GOT3 (cell line): ENCODE measurements at places on chromosomes 11 and 22.

- no peak for DNase-seq
Observed at GRCh38 chr11:102590276-102591049, 34.7 kb downstream of the MMP20 start.

DNA sequence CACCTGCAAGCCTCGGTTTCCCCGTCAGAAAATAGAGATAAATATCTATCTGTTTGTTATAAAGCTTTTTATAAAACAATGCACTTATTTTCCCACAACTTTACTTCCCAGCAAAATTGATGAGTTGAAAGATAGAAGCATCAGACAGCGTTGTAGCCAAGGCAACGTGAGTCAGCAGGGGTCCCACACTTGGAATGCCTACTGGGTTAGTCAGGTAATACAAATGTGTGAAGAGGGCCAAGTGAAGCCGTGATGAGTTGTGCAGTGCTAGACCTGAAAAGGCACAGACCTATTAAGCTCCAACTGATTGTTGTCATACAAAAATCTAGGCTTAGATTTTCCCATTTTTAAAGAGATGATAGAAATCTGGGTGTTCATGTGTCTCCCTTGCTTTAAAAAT is 118.7 kb downstream of the PGR start:
- no peak for DNase-seq

DNA sequence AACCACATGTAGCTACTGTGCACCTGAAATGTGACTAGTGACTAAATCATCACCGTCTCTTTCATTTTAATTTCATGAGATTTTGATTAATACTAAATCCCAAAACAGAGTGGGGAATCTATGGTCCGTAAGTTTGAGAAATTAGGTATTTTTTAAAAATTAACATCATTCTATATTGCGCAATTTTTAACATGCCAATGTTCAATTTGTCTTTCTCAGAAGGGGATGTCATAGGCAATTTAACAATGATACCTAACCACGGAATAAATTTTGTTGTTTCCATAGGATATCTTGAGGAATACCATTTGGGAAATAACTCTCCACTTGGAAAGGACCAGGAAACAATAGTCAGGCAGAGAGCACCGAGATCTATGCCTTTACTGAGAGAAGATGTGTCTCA is 267.7 kb downstream of the FAM76B start:
- DNase-seq, result no peak

DNA sequence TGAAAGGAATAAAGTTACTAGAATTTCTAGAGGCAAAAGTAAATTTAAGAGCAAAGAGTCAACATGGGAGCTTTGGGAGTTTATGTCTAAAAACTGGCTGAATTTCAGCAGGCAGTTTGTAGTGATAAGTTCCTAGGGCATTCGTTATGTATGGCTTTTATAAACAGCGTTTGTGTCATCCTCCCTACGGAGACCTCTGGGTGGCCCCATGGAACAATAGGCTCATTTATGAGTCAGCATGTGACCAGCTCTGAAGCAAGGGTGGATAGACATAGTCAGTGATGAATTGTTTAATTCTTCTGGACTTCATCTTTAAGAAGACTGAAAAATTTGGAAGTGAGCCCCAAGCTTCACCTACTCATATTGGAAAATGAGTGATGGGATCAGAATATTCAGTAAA is 37.1 kb downstream of the SVIP start:
- DNase-seq, result no peak
